ENCODE measurements at places on chromosomes 5 and 9. TPM values are rescaled to one million over a fixed set of nuclear protein-coding genes. Genes with fewer than 3 reads are reported as not detected.

GRCh38 chr9:32706725-32707100, 71.2 kb upstream of the TAF1L start:
- no peak for DNase-seq

GRCh38 chr5:150542933-150543445, 35.1 kb downstream of the NDST1 start:
- peak; percentile 48 for DNase-seq

GRCh38 chr5:171309276-171310211, 496 bp downstream of the TLX3 start:
- no peak for DNase-seq

NTRK2 gene
- polyA plus RNA-seq: 134 TPM

EQTN gene
- polyA plus RNA-seq: 0.62 TPM

DNA sequence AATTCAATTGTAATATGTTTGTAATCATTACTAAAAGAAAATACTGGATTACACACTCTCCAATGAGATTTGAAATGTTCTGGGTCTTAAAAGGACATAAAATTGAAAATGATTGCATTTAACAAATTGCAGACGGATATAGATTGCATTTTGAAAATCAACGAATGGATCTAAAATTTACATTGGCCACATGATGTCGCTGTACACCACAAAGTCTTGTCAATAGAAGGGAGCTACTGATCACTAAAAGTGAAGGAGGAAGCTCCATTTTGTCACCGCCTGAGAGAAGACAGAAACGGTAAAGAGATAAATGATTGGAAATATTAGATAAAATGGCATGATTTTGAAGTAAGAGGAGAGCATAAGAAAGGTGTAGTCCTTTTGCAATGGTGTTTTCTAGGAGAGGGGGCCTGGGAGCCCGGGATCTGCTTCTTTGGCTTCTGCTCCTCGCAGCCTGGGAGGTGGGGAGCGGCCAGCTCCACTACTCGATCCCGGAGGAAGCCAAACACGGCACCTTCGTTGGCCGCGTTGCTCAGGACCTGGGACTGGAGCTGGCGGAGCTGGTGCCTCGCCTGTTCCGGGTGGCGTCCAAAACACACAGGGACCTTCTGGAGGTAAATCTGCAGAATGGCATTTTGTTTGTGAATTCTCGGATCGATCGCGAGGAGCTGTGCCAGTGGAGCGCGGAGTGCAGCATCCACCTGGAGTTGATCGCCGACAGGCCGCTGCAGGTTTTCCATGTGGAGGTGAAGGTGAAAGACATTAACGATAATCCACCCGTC, at the start of gene PCDHA1:
Gene PCDHA1 (plus strand): TSS at position 236 of the 782 bp plus-strand sequence.
- DNase-seq: no peak

All from renal cortex interstitium (tissue), 15 donors.